ENCODE measurements at places on chromosomes 16 and 17. TPM values are rescaled to one million over a fixed set of nuclear protein-coding genes. Genes with fewer than 3 reads are reported as not detected.

Gene MIS12
- total RNA-seq: 20.1 TPM

Gene HBA1
- 1.1 TPM for total RNA-seq

Gene RASL10B
- total RNA-seq: 0.10 TPM

Gene AKTIP
- 21.3 TPM for total RNA-seq

Gene TMEM220
- 3.0 TPM for total RNA-seq

Gene CDC27
- 91.4 TPM for total RNA-seq

Gene KRT24
- total RNA-seq: not detected

Gene CCDC200
- not detected for total RNA-seq

Gene SLC52A1
- 1.2 TPM for total RNA-seq

Gene MT1E
- total RNA-seq: not detected

Gene CCL17
- not detected for total RNA-seq

Gene FBXO39
- not detected for total RNA-seq

Gene MRC2
- total RNA-seq: 57.5 TPM

Gene FN3K
- 6.6 TPM for total RNA-seq

Gene LRRC75A
- total RNA-seq: 0.89 TPM

Gene TNFRSF13B
- total RNA-seq: not detected

Gene ST6GALNAC1
- 0.34 TPM for total RNA-seq

Gene ITPRIPL2
- 19.3 TPM for total RNA-seq

Gene CA10
- not detected for total RNA-seq
